ENCODE measurements at places on chromosomes 6 and 20.

DNA sequence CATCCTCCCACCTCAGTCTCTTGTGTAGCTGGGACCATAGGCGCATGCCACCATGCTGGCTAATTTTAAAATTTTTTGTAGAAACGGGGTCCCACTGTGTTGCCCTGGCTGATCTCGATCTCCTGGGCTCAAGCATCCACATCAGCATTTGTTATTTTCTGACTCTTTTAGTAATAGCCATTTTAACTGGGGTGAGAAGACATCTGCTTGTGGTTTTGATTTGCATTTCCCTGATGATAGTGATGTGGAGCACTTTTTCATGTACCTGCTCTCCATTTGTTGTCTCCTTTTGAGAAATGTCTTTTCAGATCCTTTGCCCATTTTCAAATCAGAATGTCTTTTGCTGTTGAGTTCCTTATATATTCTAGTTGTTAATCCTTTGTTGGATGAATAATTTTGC, 22.2 kb upstream of the TULP4 start:
- no peak for DNase-seq

GRCh38 chr6:158220786-158221442, 52.8 kb downstream of the GTF2H5 start:
- peak; percentile 74 for DNase-seq

- no peak for DNase-seq
Measured at GRCh38 chr6:56582236-56582635, 60.5 kb downstream of the DST start.

GRCh38 chr6:112651239-112651638, 304.1 kb downstream of the RFPL4B start:
- DNase-seq: no peak

DNA sequence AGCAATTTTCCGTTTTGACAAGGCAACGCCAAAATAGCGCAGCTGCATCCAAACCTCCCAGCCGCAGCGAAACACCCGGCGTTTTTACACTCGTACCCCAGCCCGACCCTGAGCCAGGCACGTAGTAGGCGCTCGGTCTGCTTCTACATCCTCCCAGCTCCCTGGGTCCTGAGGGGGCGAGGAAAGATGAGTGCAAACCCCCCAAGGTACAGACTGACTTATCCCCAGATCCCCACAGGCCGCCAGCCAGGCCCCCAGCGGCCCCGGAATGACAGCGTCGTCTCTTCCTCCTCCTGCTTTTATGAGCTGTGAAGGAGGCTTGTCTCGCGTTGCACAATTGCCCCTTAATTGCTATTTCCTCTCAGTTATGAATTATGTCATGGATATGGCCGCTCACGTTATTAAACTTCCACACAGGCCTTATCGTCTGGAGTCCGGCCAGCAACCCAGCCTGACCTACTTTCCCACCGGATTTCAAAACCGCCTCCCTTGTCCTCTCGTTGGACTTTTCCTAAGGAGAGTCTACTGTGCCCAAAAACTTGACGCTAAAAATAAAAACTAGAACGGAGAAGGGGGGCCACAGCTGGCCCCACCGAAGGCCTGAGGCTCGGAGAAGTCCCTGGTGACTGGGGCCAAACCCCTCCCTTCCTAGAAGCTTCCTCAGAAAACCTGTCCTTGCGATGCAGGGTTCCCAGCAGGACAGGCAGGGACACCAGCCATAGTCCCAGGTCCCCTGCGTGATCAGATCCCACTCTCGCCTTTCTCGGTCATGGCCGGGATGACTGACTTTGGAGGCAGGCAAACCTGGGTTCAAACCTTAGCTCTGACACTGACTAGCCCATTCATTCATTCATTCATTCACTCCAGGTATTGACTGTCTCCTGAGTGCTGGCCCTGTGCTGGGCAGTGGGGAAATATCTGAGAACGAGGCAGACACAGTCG, 130.9 kb upstream of the PTPN1 start:
- DNase-seq: no peak

- DNase-seq: no peak
Measured at GRCh38 chr6:136979206-136979605, 57.1 kb downstream of the SLC35D3 start.

DNA sequence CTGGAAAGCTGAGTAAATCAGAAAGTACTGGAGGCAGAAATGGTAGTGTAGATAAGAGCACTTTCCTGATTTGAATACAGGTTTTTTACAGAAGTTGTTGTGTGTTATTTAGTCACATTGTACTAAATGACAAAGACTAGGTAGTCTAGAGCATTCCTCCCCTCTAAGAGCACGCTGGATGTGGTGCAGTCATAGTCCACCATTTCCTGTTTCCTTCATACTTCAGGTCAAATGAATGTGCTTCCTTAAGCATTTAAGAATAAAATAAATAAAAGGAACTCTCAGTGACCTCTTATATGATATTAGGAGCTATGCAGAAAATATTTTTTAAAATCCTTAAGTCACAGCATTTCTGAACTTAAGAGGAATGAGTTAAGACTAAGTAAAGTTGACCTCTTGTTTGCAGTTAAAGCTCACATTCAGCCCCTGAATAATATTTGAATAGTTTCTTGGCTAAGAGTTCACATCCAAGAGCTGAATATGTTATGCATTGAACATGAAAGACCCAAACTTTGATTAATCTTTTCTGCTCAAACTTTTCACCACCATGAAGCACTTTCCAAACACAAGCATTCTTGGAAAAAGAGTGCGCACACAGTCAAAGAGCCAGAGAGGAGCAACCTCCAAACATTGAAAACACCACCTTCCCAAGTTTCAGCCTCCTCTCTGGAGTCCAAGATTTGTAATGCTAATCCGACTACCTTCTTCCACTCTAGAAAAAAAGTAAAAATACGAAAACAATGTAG, 53.4 kb upstream of the TMEM30A start:
- DNase-seq: no peak

DNA sequence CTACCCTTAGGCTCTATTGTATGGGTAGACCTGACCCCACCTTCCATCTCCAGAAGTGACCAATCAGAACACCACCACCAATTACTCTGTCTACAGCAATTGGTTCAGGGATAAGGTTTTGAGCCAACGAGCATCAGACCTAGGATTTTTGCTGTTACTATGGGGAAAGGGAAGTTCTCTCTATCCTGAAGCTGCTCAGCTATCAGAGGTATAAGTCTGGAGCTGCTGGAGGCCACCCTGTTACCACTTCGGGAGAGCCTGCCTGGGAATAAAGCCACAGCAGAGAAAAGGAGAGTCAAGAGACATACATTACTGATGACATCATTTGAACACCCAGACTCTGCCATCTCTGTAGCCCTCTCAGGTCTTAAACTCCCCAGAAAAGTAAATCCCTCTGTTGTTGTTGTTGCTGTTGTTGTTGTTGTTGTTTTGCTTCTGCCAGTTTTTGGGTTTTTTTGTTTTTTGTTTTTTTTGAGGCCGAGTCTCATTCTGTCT, 94.5 kb downstream of the PREX1 start:
- peak; percentile 48 for DNase-seq

DNA sequence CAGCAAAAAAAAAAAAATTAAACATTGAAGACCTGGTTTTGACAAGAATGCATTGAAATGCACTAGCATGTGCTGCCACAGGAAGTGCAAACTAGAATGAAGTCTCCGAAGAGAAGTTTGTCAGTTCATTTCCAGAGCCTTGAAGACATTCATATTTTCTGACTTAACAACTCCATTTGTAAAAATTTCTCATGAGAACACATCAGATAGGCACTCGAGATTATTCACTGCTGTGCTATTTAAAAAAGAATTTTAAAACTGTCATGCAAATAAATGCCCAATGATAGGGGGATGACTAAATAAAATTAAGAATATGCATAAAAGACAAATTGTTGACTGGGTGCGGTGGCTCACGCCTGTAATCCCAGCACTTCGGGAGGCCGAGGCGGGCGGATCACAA, 394.6 kb upstream of the JARID2 start:
- no peak for DNase-seq

DNA sequence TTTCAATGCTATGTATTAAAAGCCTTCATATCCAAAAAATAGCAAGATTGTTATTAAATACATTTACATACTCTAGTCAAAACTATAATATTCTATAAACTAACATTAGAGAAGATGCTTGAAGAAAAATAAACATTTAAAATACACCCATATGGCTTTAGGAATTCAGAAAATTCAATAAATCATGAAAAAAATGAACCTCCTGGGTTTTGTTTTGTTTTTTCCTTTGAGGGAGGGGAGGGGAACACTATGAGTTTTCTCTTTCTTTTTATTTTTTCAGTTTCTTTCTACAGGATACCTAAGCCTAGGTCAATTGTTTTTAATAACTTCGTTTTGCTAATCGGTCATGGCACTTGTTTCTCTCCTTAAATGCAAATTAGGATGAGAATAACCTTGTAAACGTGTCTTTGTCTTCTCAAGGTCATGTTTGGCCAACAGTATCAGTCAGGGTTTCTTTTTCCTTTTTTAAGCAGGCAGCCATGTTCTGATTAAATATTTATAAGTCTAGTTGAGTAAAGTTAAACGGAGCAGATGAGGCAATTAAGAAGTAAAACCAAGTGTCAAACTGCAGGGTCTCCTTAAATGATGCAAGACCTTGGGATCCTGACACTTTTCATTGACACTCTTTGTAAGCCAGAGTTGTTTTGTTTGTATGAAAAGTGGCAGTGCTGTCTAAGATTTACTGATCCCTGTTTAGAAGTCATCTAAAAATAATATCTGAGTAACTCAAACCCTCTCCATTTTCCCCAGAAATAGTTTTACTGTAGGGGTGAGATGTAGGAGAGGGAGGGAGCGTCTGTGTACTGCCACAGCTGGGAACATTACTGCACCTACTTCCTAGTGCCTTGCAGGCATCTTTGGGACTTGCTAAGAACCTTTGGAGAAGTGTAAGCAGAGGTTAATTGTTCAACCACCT, 392.3 kb downstream of the PLCB1 start:
- DNase-seq: no peak

DNA sequence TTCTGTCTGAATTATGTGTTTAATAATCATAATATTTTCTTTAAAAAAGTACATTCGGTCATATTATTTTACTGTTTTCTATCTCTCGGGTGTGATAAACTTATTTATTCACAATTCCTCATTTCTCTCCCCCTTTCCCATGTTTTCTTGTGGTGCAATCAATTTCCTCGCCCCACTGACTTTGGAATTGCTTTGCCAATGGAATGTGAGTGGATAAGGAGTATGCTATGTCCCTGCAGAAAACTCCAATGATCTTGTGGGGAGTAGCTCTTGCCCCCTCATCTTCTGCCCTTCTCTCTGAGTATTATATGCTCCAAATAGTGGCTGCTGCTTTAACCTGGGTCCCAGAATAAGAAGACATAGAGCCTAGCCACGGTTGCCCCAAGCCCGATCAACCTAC, 64.1 kb downstream of the HMGN3 start:
- no peak for DNase-seq

- no peak for DNase-seq
Measured at GRCh38 chr20:37636977-37637376, 56.9 kb upstream of the CTNNBL1 start.

- no peak for DNase-seq
Measured at GRCh38 chr6:72535124-72535523, 86.7 kb upstream of the KCNQ5 start.

DNA sequence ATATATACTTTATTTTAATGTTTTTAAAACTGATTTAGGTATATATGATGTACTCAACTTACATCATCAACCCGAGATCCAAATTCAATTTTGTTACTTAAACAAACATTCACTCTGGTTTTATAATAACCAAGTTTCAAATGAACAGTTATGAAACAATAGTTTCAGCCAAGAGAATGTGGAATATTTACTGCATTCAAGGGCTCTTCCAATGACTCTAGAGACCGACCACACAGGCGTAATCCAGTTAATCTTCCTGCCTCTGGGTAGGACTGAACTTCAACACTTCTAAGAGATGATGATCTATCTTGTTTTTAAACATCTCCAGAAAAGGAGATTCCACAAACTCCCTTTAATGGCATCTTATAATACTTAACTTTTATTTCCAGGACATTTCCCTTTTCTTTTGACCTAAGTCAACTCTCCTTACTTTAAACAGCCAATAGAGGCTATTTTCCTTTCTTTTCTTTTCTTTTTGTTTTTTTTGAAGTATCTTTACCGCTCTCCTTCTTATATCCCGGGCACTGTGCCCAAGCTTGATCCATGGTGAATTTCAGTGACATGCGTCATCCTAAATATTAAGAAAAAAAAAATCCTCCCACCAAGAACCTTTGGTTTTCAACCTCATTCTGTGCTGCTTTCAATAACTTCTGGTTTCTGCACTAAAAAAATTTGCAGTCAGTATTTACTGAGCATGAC, 110.1 kb downstream of the KIF13A start:
- peak; percentile 66 for DNase-seq

GRCh38 chr20:52003415-52003814, 188.2 kb downstream of the ZFP64 start:
- no peak for DNase-seq

DNA sequence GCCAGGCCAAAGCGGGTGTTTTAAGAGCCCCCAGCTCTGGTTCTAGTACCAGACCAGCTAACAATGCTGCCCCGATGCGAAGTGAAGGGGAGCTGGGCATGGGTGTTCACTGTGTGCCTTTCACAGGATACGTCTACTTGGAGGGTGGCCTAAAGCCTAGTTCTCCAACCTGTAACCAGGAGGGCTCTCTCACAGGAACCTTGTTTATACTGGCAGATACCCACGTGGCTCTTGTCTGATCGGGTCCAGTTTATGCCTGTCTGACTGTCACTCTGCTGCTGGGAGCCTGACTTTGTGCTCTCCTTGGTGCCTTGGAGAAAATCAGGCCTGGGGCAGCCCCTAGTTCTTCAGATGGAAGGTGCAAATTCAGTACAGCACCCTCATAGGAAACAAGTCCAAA, 60.2 kb upstream of the RNF144B start:
- DNase-seq: no peak

DNA sequence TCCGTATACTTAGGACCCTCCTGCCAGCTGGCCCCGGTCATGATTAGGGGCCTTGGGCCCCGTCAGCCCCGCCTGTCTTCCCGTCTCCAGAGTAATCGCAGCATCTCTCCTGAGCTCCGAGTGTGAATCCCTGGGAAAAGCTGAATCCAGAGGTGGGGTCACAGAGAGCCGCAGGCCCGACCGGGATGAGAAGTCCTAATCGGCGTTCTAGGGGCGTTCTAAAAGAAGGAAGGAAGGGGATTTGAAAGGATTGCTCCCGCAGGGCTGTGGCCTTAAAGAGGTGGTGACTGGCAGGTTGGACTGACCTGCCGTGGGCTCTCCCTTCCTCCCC, 371 bp downstream of the HMGN4 start:
- peak; percentile 41 for DNase-seq

- no peak for DNase-seq
Measured at GRCh38 chr20:45971425-45971674, 653 bp downstream of the ZNF335 start.

- DNase-seq: no peak
Measured at GRCh38 chr6:158840465-158840864, 21.3 kb upstream of the EZR start.

Measured in RWPE1 (cell line).